ENCODE measurements at places on chromosomes 5 and 9.
A peak's percentile ranks its signal among the peaks of the same experiment; 100 is the strongest.

DNA sequence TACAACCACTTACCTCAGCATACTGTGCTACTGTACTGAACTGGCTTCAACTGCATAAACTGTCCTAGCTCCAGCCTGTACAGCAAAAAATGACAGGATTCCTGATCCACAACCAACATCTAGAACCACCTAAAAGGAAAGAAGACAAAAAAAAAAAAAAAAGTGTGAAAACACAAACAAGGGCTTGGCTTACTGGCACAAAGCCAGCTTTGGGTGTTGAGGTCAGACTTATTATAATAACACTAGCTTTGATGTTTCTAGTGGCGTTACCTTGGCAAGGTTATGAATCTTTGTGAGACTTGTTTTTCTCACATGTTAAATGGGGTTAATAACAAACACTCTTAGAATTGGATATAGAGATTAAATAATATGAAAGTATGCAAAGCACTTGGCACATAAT lies 148.5 kb upstream of the PUM3 start:
- no peak for DNase-seq

GRCh38 chr9:129932303-129933151 lies 97.3 kb downstream of the USP20 start:
- DNase-seq: no peak

- DNase-seq: no peak
Measured at GRCh38 chr5:84796399-84796798, 411.7 kb upstream of the EDIL3 start.

DNA sequence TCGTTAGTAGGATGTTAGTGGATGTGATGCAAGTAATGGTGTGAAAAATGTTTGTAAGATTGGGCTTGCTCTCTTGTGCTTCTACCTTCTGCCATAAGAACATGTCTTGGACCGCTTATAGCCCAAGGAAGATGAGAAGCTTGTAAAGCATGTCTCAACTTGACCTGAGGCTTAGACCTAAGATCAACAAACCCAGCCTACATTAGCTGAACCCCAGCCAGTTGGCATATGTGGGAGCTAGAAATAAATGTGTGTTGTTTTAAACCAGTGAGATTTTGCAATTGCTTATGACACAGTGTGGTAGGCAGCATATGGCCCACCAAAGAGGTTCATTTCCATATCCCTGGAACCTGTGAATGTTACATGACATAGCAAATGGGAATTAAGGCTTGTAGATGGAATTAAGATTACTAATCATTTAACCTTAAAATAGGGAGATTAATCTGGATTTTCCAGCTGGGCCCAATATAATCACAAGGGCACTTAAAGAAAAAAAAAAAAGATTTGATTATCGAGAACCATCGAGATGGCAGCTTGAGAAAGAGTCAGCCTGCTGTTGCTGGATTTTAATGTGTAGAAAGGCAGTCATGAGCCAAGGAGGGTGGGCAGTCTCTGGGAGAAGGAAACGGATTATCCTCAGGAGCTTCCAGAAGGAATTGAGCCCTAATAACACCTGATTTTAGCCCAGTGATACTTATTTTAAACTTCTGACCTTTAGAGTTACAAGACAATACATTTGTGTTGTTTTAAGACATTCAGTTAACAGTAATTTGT lies 27.3 kb upstream of the EDIL3 start:
- no peak for DNase-seq

DNA sequence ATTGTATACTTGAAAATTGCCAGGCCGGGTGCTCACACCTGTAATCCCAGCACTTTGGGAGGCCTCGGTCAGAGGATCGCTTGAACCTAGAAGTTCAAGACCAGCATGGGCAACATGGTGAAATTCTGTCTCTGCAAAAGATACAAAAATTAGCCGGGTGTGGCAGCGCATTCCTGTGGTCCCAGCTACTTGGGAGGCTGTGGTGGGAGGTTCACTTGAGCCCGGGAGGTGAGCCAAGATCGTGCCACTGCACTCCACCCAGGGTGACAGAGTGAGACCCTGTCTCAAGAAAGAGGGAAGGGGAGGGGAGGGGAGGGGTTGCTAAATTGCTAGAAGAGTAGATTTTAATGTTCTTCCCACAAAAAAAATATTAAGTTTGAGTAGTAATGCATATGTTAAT lies 53.2 kb downstream of the FNBP1 start:
- no peak for DNase-seq

DNA sequence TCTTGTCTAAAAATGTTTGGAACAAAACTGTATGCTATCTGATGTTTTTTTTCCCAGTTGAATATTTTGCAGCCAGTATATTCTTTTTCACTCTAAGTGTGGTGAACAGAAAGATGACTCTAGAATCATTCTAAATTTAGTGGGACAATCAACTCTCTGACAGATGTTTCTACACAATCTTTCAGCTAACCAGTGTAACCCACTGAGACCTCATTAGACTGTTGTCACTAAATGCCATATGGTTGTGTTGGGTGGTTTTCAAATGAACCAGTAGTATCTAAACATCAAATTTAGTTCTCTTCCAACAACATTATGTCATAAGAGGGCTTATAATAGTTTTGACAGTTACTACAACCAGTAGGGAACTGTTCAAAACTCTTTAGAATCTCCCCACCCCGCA lies 129.6 kb upstream of the PRLR start:
- no peak for DNase-seq

DNA sequence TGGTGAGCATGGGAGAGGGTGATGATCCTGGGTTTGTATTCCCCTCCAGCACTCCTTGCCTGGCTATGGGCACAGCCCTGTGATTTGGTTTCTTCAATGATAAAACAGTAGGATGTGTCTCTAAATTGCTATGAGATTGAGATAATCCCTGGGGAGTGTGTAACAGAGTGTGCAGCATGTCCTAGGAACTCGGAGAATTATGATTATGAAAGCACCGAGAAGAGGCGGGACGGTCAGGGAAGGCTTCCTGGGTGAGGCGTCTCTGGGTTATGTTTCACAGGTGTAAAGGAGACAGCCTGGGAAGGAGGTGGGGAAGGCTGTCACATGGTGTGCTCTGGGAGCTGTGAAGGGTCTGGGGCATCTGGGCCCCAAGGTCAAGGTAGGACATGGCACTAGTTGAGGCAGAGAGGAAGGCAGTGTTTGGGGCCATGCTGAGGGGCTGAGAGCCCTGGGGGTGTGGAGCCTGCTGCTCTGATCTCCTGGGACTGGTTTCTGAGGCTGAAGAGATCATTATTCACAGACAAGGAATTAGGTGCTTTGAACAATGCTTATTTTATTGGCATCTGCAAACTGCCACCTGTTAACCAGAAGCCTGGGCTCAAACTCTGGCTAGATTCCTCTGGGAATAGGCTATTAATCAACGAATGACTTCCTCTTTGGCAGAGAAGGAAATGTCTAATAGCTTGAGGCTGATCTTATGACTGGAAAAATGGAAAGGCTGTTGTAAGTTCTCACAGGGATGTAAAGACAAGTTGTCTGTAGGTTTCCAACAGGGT lies 73.8 kb upstream of the IL12B start:
- no peak for DNase-seq

DNA sequence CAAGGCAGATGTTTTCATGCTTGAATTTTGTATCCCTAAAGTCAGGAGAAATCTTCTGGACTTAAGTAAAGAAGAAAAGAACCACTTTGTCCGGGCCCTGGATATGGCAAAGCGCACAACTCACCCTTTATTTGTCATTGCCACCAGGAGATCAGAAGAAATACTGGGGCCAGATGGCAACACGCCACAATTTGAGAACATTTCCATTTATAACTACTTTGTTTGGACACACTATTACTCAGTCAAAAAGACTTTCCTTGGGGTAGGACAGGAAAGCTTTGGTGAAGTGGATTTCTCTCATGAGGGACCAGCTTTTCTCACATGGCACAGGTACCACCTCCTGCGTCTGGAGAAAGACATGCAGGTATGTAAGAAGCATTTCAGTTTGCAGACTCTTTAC lies 2.3 kb downstream of the TYRP1 start:
- DNase-seq: no peak

- DNase-seq: no peak
Measured at GRCh38 chr5:36177715-36178523, 26.0 kb downstream of the SKP2 start.

GRCh38 chr9:35341585-35341984 lies 148.3 kb upstream of the RUSC2 start:
- no peak for DNase-seq

- DNase-seq: no peak
Measured at GRCh38 chr5:174082286-174082685, 36.8 kb downstream of the NSG2 start.

DNA sequence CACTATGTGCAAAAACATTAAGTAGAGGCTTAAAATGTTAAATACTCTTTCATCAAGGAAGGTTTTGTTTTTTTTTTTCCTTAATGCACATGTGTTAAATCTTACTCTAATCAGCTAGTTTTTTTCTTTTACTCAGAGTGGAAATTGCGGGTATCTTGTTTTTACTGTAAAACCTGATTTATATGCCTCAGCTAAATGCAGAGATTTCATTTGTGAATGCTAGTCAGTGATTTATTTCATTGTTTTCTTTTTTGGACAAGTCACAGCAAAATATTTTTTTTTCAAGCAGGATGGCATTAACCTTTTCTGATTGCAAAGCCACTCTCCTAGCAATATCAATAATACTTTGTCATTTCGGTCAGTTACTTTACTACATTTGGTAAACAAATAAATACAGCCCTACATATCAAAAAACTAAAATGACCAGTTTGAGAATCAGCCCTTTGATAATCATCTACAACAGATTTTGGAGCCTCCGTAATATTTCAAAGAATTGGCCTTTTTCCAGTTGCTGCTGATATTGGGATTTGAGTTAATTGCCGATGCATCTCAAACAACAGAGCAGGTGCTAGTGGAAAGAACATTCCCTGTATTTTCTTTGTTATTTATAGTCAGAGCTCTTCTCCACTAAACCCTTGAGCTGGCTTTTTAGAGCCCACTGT lies 579.2 kb upstream of the ZNF608 start:
- no peak for DNase-seq

GRCh38 chr5:157463081-157463480 lies 3.1 kb downstream of the NIPAL4 start:
- no peak for DNase-seq

GRCh38 chr9:120692901-120693699 lies 21.2 kb downstream of the MEGF9 start:
- no peak for DNase-seq

- DNase-seq: no peak
Measured at GRCh38 chr5:159249158-159249557, 13.9 kb upstream of the UBLCP1 start.

DNA sequence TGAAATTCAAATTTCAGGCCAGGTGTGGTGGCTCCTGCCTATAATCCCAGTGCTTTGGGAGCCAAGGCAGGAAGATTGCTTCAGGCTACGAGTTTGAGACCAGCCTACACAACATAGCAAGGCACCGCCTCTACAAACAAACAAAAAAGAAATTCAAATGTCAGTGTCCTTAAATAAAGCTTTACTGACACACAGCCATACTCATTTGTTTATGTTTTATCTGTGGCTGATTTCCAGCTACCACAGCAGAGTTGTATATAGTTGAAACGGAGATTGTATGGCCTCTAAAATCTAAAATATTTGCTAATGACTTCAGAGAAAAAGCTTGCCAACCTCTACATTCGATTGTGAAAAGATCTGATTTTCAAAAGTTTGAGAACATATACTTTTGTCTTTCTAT lies 15.4 kb downstream of the SHLD3 start:
- DNase-seq: no peak

DNA sequence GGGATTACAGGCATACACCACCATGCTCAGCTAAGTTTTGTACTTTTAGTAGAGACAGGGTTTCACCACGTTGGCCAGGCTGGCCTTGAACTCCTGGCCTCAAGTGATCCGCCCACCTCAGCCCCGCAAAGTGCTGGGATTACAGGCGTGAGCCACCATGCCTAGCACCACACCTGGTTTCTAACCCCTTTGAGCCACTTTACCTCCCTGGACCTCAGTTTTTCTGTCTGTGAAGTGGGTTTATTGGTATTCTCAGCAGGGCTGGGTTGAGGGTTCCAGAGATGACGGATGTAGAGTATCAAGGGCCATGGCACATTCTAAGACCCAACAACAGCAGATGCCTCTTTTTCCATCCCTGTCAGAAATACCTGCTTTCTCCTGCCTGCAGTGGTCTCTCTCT lies 38.6 kb downstream of the AMBP start:
- DNase-seq: no peak

- no peak for DNase-seq
Measured at GRCh38 chr9:27799326-27799725, 226.0 kb upstream of the C9orf72 start.

GRCh38 chr5:1064383-1065142 lies 47.3 kb downstream of the SLC12A7 start:
- DNase-seq: no peak

GRCh38 chr5:159741829-159742322 lies 174.4 kb upstream of the ADRA1B start:
- DNase-seq: no peak

DNA sequence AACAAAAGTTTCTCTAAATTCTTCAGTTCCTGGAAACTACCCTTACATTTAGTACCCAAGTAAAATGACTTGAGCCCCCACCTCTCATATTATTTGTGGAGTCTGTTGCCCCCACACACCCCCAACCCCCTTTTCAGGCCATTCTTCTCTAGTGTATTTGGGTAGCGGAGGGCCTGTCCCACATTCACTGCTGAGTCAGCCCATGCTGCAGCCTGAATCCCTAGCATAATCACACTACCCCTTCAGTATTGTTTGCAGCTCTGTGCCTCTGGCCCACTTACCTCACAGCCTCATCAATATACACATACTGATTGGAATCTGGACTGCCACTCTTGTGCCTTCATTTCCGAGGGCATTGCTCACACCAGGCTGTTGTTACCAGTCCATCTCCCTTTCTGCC lies 26.8 kb downstream of the RGS7BP start:
- no peak for DNase-seq

- no peak for DNase-seq
Measured at GRCh38 chr5:66828046-66828547, 231.9 kb downstream of the MAST4 start.

GRCh38 chr9:113523421-113524141 lies 60.1 kb downstream of the RGS3 start:
- DNase-seq: peak; percentile 70
